Dermis blood vessel endothelial cell (primary cell): ENCODE measurements at places on chromosomes 5 and 9. TPM values are rescaled to one million over a fixed set of nuclear protein-coding genes. Genes with fewer than 3 reads are reported as not detected.

DNA sequence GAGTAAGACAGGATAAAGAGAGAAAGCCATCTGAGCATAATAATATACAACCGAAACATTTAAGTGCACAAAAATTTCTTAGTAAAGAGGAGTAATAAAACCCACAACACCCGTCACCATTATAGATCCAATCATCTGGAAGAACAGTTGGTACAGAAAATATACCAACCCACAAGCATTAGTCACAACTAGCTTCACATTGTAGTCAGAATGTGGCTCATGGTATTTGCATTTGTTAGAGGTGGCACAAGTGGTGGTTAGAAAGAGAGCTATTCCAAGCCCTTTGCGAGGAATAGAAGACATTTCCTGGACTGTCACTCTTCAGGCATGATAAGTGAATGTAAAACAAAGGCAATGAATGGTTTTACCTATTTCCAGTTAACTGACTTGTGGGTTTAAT, 677.5 kb upstream of the ST8SIA4 start:
- no peak for DNase-seq

- DNase-seq = no peak
Observed at GRCh38 chr9:18496256-18497000, 22.5 kb downstream of the ADAMTSL1 start.

GRCh38 chr9:5552301-5552700, 42.0 kb downstream of the PDCD1LG2 start:
- peak; percentile 19 for DNase-seq

GRCh38 chr9:137776306-137776995, 101.1 kb upstream of the CACNA1B start:
- no peak for DNase-seq

GRCh38 chr5:157390551-157391297, 69.3 kb upstream of the NIPAL4 start:
- peak; percentile 55 for DNase-seq

GRCh38 chr9:74953235-74953751, 581 bp upstream of the C9orf40 start:
- DNase-seq = no peak

GRCh38 chr9:133843751-133844397, 105.7 kb upstream of the SARDH start:
- no peak for DNase-seq

The PCDHB14 gene
- 0.98 and 1.0 TPM in 2 replicates for total RNA-seq

The STC2 gene
- total RNA-seq = 11.7 and 39.3 TPM in 2 replicates

DNA sequence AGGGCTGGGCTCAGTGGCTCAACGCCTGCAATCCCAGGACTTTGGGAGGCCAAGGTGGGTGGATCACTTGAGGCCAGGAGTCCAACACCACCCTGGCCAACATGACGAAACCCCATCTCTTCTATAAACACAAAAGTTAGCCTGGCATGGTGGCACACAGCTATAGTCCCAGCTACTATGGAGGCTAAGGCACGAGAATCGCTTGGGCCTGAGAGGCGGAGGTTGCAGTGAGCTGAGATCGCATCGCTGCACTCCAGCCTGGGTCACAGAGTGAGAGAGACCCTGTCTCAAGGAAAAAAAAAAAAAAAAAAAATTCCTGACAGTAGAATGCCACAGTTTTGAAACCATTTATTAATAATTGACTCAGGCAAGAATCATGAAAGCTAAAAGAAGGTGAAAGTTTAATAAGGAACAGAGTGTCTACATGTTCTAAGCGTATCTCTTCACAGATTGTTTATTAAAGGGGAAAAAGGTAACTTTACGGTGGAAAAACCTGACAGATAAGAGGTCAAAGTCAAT, 5.7 kb upstream of the PTGR1 start:
- no peak for DNase-seq
